ENCODE measurements at places on chromosomes 3 and 15. TPM values are rescaled to one million over a fixed set of nuclear protein-coding genes. Genes with fewer than 3 reads are reported as not detected.

Gene XYLB
- total RNA-seq: 4.1 TPM

- no peaks in the 10 kb centered on the region for H3K36me3 ChIP-seq
- no peaks in the 10 kb centered on the region for H3K27me3 ChIP-seq
These were observed 236.2 kb downstream of the ITPR1 start for GRCh38 chr3:4729061-4729973.

DNA sequence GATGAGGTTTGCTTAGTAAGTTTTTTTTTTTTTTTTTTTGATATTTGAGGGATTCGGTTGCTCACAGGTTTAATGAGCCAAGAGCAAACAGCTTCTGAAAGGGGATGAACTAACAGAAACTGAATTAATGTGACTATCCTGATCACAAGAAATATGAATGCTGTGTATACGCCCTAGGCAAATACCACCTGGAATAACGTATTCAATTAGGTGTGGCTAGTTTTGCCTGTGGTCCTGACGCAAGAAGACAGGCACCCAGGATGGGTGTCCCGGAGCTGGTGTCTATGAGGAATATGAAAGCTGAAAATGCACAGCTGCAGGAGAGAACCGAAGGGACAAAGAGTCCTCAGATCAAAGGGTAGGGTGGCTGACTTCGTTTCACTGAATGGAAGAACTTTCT, 14.6 kb downstream of the LSG1 start:
- H3K4me3 ChIP-seq: no peak overlapping the region
- no peak overlapping the region for H3K27ac ChIP-seq
- no peaks in the 10 kb centered on the region for H3K27me3 ChIP-seq
- peaks cover 55% of the 10 kb centered on the region for H3K36me3 ChIP-seq
- no peak for DNase-seq

DNA sequence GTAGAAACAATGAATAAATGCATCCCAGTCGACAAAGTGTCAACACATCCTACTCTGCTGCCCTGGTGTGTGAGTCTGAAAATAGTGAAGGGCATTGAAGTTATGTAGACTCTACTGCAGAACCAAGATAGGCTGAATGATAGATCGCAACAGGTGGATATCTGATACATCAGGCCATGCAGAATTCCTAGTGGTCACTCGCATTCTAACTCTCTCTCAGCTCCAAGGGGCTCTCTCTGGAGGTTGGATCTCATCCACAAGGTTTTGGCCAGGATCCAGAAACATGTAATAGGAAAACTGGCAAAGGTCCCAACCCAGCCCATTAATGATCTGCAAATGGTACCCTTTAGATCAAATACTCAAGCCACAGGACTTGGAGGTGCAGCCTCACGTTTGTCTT, 514.1 kb downstream of the MAGI1 start:
- H3K4me1 ChIP-seq: peaks cover 25% of the 10 kb centered on the region
- no peak for DNase-seq
- H3K4me3 ChIP-seq: no peak overlapping the region
- H3K27ac ChIP-seq: no peak overlapping the region
- no peaks in the 10 kb centered on the region for H3K27me3 ChIP-seq

GRCh38 chr15:58147171-58147611, 9.0 kb downstream of the AQP9 start:
- H3K4me3 ChIP-seq: no peak overlapping the region
- no peaks in the 10 kb centered on the region for H3K36me3 ChIP-seq
- no peaks in the 10 kb centered on the region for H3K4me1 ChIP-seq
- H3K27ac ChIP-seq: no peak overlapping the region
- H3K27me3 ChIP-seq: peaks cover 2% of the 10 kb centered on the region
- DNase-seq: no peak

DNA sequence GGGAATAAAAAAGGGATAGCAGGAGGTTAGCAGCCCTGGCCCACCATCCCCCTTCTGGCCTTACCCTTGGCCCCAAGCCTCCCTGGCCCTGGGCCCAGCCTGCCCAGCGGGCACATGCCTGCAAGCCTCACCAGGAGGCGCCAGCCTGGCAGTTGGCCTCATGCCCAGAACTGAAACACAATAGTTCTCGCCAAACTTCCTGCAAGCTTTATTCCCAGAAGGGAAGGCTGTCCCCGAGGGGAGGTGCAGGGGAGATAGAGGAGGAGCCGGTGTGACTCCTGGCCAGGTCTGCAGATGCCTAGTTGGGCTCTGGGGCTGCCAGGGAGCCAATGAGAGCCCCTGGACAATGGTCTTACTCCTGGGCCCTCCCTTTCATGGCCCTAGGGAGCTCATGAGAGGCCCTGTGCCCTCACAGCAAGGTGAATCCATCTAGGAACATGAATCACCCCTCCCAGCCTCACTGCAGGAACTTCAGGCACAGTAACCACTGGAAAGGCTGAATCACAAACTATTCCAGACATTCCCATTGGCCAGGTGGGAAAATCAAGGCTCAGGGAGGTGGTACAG, 4.0 kb downstream of the CCDC33 start:
- peaks cover 25% of the 10 kb centered on the region for H3K27me3 ChIP-seq
- peak; percentile 23 for DNase-seq
- no peak overlapping the region for H3K4me3 ChIP-seq
- H3K4me1 ChIP-seq: peaks cover 42% of the 10 kb centered on the region
- H3K36me3 ChIP-seq: no peaks in the 10 kb centered on the region

- no peak for DNase-seq
- H3K27ac ChIP-seq: peak overlapping the region; percentile 41
- peaks cover 88% of the 10 kb centered on the region for H3K4me1 ChIP-seq
- H3K36me3 ChIP-seq: no peaks in the 10 kb centered on the region
- H3K27me3 ChIP-seq: no peaks in the 10 kb centered on the region
These were observed 439.1 kb downstream of the SHQ1 start for GRCh38 chr3:72408983-72409779.

DNA sequence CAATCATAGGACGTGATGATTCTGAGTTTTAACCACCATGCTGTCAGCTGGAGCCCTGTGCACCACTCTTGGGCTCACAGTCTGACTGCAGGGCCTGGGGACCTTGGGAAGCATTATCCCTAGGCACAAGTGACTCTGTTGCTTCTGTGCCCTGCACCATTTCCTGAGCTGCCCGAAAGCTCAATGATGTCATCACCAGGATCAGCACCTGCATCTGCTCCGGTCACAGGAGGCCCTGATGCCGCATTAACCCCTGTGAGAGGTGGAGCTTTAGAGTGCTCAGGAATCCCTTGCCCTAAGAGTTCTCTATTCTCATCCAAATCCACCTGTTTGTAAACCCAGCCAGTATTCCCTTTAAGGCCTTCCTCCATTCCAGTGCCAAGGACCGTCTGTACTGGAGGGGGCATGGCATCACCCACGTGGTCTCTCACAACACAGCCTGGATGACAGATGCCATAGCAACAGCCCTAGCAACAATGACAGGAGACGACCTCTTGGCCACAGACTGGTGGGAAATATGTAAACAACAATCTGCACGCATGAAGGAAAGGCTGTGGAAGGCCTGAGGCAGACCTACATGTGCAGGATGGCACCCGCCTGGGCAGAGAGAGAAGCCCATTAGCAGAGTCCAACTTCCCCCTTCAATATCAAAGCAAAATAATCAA, 37.9 kb downstream of the NTRK3 start:
- H3K4me1 ChIP-seq: peaks cover 11% of the 10 kb centered on the region
- no peak for DNase-seq
- H3K36me3 ChIP-seq: peaks cover 4% of the 10 kb centered on the region
- no peak overlapping the region for H3K4me3 ChIP-seq
- H3K27me3 ChIP-seq: no peaks in the 10 kb centered on the region

GRCh38 chr3:4416961-4417360, 50.1 kb downstream of the SUMF1 start:
- H3K4me1 ChIP-seq: no peaks in the 10 kb centered on the region
- H3K36me3 ChIP-seq: no peaks in the 10 kb centered on the region
- no peaks in the 10 kb centered on the region for H3K27me3 ChIP-seq
- no peak overlapping the region for H3K4me3 ChIP-seq
- no peak for DNase-seq
- H3K27ac ChIP-seq: no peak overlapping the region
